ENCODE measurements at places on chromosomes 13 and 19. TPM values are rescaled to one million over a fixed set of nuclear protein-coding genes. Genes with fewer than 3 reads are reported as not detected.

ZNF442 gene
- total RNA-seq: 6.9 TPM

CATSPERD gene
- not detected for total RNA-seq

P2RY11 gene
- total RNA-seq: 27.1 TPM

ADAT3 gene
- total RNA-seq: 13.9 TPM

ZNF28 gene
- 26.2 TPM for total RNA-seq

ZNF426 gene
- 22.1 TPM for total RNA-seq

ATP1A3 gene
- 3.4 TPM for total RNA-seq

SPRYD7 gene
- 3.8 TPM for total RNA-seq

GARIN5A gene
- total RNA-seq: 0.58 TPM

NTN5 gene
- total RNA-seq: 2.5 TPM

DNA sequence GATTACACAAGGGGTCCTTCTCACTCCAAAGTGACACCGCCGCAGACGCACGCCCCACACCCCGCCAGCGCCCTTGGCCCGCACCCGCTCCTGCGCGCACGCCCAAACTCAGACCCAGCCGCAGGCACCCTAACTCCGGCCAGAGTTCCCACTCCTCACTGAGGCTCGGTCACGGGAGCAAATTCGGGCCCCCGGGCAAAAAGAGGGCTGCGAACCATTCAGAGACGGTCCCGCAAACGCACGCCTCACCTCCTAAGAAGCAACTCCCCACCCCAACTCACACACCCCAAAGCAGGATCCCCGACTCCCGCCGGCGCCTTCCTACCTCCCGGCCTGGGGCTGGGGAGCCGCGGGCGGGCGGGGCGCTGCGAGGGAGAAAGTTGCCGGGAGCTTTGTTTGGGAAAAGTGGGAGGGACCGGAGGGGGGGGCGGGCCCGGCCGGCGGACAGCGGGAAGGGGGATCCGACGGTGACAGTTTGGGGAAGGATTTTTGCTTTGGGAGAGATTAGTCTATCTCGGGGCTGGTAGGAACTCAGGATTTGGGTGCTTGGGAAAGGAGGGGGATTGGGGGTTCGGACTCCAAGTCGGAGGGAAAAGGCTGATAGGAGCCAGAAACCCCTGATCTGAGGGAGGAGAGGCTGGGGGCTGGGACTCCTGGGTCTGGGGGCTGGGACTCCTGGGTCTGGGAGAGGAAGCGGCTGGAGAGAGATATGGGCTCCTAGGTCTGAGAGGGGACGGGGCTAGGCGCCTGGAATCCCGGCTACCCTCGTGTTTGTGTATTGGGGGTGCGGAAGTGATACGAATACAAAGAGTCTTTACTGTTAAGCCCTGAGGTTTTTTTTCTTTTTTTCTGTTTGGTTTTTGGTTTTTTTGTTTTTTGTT, at the start of gene TEAD2:
Gene TEAD2 (minus strand): TSS at position 369 of the 881 bp plus-strand sequence. CDS start 2,341 bp downstream, outside the sequence.
- no peaks in the 10 kb centered on the region for H3K36me3 ChIP-seq
- peak within 1 kb of the TSS; percentile 83 for H3K4me3 ChIP-seq
- DNase-seq: peak; percentile 63
- H3K27ac ChIP-seq: peak within 1 kb of the TSS; percentile 70
- H3K27me3 ChIP-seq: no peaks in the 10 kb centered on the region

- no peaks in the 10 kb centered on the region for H3K27me3 ChIP-seq
- no peak overlapping the region for H3K4me3 ChIP-seq
- no peak for DNase-seq
Measured at GRCh38 chr13:63843766-63844699, 2428.4 kb upstream of the PCDH20 start.

DNA sequence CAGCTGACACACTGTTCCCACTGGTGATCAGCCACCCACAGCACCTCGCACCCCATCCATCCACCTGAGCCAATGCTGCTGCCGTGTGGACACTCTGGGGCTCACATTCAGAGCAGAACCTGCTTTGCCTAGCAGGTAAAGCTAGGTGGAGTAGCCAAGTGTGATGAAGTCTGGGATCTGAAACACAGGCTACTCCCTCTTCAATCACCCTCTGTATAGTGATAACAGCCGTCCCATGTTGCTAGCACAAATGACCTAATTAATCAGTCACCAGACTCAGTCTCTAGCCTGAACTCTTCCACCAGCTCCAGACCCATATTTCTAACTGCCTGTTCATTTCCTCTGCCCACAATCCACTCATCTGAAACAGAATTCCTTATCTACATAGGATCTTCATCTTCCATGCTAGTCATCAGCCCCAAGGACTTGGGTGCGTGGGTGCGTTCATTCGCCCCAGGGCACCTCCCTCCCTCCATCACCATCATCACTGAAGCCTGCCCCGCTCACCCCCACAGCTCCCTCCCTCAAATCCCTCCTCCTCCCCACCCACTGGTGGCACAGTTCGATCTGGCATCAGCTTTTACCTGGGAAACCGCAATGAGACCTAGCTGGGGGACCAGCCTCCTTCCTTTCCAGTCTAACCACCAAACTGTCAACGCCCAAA, 19.8 kb downstream of the STK24 start:
- H3K36me3 ChIP-seq: no peaks in the 10 kb centered on the region
- no peak overlapping the region for H3K4me3 ChIP-seq
- no peak for DNase-seq
- no peaks in the 10 kb centered on the region for H3K27me3 ChIP-seq
- H3K27ac ChIP-seq: no peak overlapping the region

DNA sequence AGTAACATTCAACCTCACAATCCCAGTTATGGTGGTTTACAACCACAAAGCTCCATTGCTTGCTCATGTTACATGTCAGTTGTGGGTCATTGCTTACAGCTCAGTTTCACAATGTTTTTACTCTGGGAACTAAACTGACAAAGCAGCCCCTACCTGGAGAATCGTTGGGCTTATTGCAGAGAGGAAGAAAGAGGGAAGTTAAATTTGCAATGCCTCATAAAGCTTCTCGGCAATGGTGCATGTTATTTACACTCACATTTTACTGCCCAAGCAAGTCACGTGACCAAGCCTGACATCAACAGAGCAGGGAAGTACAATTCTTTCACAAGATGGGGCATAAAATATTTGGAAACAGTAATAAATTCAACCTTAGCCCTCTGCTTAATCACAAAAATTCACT, 441.6 kb downstream of the TDRD3 start:
- no peaks in the 10 kb centered on the region for H3K4me1 ChIP-seq
- no peak for DNase-seq
- no peak overlapping the region for H3K27ac ChIP-seq
- no peaks in the 10 kb centered on the region for H3K36me3 ChIP-seq

- no peaks in the 10 kb centered on the region for H3K36me3 ChIP-seq
- peaks cover 5% of the 10 kb centered on the region for H3K4me1 ChIP-seq
- H3K27ac ChIP-seq: no peak overlapping the region
- no peak overlapping the region for H3K4me3 ChIP-seq
- H3K27me3 ChIP-seq: no peaks in the 10 kb centered on the region
Measured at GRCh38 chr19:17483605-17484002, 13.3 kb downstream of the SLC27A1 start.

GRCh38 chr13:98409281-98409680, 167.6 kb downstream of the STK24 start:
- no peak for DNase-seq
- peaks cover 9% of the 10 kb centered on the region for H3K27me3 ChIP-seq
- peaks cover 5% of the 10 kb centered on the region for H3K4me1 ChIP-seq
- no peak overlapping the region for H3K27ac ChIP-seq
- H3K4me3 ChIP-seq: no peak overlapping the region
- H3K36me3 ChIP-seq: no peaks in the 10 kb centered on the region

GRCh38 chr13:65555962-65556361, 1674.2 kb downstream of the PCDH9 start:
- DNase-seq: no peak
- no peak overlapping the region for H3K27ac ChIP-seq
- H3K4me3 ChIP-seq: no peak overlapping the region
- no peaks in the 10 kb centered on the region for H3K36me3 ChIP-seq
- H3K27me3 ChIP-seq: no peaks in the 10 kb centered on the region

- H3K27me3 ChIP-seq: no peaks in the 10 kb centered on the region
- H3K4me1 ChIP-seq: peaks cover 14% of the 10 kb centered on the region
- H3K27ac ChIP-seq: no peak overlapping the region
- H3K4me3 ChIP-seq: no peak overlapping the region
- DNase-seq: no peak
- H3K36me3 ChIP-seq: peaks cover 52% of the 10 kb centered on the region
Measured at GRCh38 chr19:56372281-56372680, 21.1 kb downstream of the ZNF582 start.

DNA sequence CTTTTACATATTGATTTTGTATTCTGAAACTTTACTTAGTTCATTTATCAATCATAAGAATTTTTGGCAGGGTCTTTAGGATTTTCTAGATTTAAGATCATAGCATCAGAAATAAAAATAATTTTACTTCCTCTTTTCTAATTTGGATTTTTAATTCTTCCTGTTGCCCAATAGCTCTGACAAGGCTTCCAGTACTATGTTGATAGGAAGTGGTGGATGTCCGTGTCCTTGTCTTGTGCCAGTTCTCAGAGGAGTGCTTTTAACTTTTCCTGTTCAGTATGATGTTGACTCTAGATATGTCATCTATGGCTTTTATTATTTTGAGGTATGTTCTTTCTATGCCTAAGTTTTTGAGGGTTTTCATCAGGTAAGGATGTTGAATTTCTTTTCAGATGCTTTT, 7.7 kb upstream of the KIR2DL4 start:
- H3K36me3 ChIP-seq: no peaks in the 10 kb centered on the region
- H3K27me3 ChIP-seq: no peaks in the 10 kb centered on the region
- DNase-seq: no peak
- H3K27ac ChIP-seq: no peak overlapping the region

- peaks cover 46% of the 10 kb centered on the region for H3K36me3 ChIP-seq
- H3K27me3 ChIP-seq: no peaks in the 10 kb centered on the region
- peak; percentile 17 for DNase-seq
- H3K27ac ChIP-seq: no peak overlapping the region
Measured at GRCh38 chr19:19630426-19630825, 2.4 kb upstream of the LPAR2 start.

DNA sequence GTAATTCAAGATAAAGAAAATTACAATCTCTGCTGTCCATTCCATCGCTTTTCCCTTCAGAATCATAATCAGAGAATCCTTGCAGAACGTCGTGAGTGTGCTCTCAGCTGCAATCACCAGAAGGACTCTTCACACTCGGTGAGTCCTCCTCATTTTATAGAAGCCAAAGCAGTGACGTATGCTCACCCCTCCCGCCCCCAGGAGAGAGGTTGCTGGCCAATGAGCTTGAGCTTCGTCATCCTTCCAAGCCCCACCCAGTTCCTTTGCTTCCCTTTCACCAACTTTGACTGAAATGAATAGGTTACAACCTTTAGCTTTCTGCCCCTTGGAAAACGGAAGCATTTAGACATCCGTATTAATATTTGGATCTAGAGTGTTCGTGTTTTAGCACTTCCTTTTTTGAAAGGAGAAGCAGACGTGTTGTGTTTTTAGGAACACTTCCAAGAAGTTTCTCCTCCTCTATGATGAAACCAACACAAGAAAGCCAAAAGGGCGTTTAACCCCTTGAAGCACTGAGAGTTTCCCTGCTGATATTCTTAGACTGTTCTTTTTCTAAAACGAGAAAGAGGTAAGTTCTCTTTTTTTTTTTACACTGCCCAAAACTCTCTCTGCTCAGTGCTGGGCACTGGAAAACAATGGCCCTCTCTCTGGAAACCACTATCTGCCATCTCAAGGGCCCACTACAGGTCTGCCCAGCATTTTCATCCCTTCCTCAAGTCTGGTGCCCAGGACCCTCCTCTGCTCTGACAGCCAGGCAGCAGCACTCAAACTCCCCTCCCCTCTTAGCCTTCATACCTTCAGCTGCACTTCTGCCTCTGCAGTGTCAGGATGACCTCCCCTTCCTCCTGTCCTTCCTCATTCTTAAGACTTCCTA, 44.3 kb upstream of the CEACAM21 start:
- H3K4me3 ChIP-seq: peak overlapping the region; percentile 67
- no peaks in the 10 kb centered on the region for H3K36me3 ChIP-seq
- H3K27me3 ChIP-seq: no peaks in the 10 kb centered on the region

GRCh38 chr19:2421581-2422306, 5.6 kb downstream of the TIMM13 start:
- DNase-seq: no peak
- H3K27ac ChIP-seq: no peak overlapping the region
- H3K36me3 ChIP-seq: peaks cover 11% of the 10 kb centered on the region
- no peaks in the 10 kb centered on the region for H3K27me3 ChIP-seq

DNA sequence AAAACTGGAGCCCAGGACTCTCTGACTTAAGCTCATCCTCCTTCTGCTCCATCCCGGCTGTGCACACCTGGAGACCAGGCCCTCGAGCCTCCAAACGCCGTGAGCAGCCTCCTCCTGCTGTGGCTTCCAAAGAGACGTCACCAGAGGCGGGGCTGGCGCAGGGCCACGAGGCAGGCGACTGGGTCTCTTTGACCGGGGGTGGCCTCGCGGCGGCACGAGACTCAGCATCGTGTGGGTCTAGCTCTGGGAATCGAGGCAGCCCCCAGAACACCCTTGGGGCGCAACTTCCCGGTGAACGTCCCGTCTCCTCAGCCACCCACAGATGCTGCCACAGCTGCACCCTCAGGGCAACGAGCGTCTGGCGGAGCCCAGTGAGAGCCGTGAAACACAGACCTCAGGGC, 22.8 kb downstream of the RASA3 start:
- H3K36me3 ChIP-seq: peaks cover 2% of the 10 kb centered on the region
- peaks cover 38% of the 10 kb centered on the region for H3K4me1 ChIP-seq
- peak overlapping the region; percentile 38 for H3K27ac ChIP-seq
- H3K27me3 ChIP-seq: no peaks in the 10 kb centered on the region

- no peak overlapping the region for H3K4me3 ChIP-seq
- no peak overlapping the region for H3K27ac ChIP-seq
Measured at GRCh38 chr13:62767473-62767872, 1351.8 kb upstream of the PCDH20 start.

DNA sequence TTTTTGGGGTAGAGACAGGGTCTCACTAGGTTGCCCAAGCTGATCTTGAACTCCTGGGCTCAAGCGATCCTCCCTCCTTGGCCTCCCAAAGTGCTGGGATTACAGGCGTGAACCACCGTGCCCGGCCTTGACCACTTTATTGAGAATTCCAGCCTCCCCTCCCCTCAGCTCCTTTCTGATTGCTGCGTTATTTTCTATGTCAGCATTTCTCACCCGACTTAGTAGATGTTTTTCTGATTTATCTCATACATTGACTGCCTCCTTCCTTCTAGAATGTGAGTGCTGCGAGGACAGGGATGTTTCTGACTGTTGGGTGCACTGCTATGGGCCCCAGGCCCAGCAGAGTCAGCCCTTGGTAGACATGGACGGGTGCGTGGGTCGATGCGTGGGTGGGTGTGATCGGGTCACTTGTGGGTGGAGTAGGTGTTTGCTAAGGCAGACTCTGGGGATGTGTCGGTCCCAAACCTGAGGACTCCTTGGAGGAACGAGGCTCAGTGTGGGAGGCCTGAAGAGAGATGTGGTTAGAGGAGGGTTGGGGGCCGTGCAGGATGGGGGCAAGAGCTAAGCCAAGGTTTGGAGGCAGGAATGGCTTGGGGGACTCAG, 34.2 kb upstream of the NCCRP1 start:
- no peaks in the 10 kb centered on the region for H3K36me3 ChIP-seq
- no peaks in the 10 kb centered on the region for H3K4me1 ChIP-seq
- H3K27ac ChIP-seq: no peak overlapping the region
- no peak for DNase-seq

GRCh38 chr19:50520822-50521465, 7.2 kb upstream of the ASPDH start:
- no peaks in the 10 kb centered on the region for H3K4me1 ChIP-seq
- H3K27me3 ChIP-seq: no peaks in the 10 kb centered on the region

GRCh38 chr19:44611812-44612295, 1.5 kb upstream of the IGSF23 start:
- H3K36me3 ChIP-seq: no peaks in the 10 kb centered on the region
- H3K27ac ChIP-seq: no peak overlapping the region
- peaks cover 4% of the 10 kb centered on the region for H3K4me1 ChIP-seq
- no peak overlapping the region for H3K4me3 ChIP-seq
- no peak for DNase-seq
- peaks cover 9% of the 10 kb centered on the region for H3K27me3 ChIP-seq

All from B cell (primary cell).